GM06990 (cell line): ENCODE measurements at places on chromosomes 4 and X.

GRCh38 chr4:70667740-70668535 is 1.6 kb upstream of the JCHAIN start:
- no peak for DNase-seq

GRCh38 chr4:6027392-6027791 is 9.2 kb upstream of the C4orf50 start:
- no peak for DNase-seq

- no peak for DNase-seq
These were observed 69.8 kb downstream of the MTNR1A start for GRCh38 chr4:186485561-186486062.

GRCh38 chrX:119094819-119095218 is 22.0 kb downstream of the CT47C1 start:
- DNase-seq = no peak

- DNase-seq = no peak
These were observed 247.6 kb downstream of the PAPSS1 start for GRCh38 chr4:107472265-107472948.

- DNase-seq = no peak
These were observed 172.9 kb downstream of the SLC39A8 start for GRCh38 chr4:102172341-102172740.

DNA sequence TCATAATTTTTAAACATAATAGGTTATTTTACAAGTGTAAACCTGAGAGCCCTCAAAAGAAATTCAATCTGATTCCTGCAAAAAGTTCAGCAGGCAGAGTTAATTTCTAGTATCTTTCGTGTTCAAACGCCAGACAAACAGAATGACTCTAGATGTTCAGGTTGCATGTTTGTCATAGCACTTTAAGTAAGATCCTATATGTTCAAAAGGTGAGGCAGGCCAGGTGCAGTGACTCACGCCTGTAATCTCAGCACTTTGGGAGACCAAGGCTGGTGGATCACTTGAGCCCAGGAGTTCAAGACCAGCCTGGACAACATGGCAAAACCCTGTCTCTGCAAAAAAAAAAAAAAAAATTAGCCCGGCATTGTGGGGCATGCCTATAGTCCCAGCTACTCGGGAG is 1.1 kb upstream of the RASSF6 start:
- DNase-seq = no peak

DNA sequence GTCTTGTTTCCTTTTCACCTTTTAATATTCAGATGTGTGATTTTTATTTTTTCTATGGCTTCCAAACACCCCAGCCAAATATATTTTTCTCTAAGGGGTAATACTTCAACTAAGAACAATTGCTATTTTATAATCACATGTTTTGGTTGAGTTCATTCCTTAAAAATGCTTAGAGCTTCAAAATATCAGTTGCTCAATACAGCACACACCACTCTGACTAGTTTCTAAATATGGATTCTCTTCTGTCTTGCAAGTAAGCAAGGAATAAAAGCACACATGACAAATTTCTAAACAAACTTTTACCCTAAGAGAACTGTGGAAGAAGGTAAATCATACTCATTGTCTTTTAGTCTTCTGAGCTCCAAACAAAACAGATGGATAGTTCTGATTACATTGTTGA is 27.2 kb downstream of the ANTXR2 start:
- no peak for DNase-seq

- DNase-seq = no peak
These were observed 572.9 kb upstream of the ZFP42 start for GRCh38 chr4:187422655-187423054.

GRCh38 chr4:55540271-55540670 is 6.4 kb downstream of the CLOCK start:
- DNase-seq = no peak

DNA sequence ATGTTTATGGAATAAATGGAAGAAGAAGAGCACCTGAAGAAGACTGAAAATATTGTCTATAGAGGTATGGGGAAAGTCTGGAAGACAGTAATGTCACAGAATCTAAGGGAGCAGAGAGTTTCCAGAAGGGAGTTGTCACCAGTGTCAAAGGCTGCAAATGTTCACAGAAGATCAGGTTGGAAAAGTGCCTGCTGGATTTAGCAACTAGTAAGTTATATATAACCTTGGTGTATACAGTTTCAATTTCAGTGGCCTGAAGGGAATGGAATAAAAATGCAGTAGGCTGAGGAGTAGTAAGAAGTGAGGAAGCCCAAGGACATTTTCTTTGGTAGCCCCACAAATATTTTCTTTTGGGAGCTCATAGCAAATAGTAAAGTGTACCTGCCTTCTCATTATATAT is 107.2 kb downstream of the SATL1 start:
- DNase-seq = no peak

DNA sequence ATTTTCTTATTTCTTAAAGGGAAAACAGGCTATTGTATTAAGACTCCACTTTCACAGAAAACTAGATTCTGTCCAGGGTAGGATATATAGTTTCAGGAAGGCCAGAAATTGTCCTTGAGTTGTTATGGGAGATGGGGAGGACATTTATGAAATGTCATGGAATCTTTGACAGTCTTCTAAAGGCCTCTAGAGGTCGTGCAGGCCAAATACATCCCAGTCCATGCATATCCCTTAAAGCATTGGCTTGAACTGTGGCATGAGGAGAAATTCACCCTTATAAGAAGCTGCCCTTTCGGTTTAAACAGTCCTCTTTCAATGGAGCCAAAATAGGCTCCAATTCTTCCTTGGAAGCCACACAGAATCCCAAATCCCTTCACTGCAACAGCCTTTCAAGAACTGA is 183.6 kb upstream of the NOCT start:
- DNase-seq = no peak

- no peak for DNase-seq
These were observed 5.6 kb downstream of the PCDH10 start for GRCh38 chr4:133154725-133155124.

- no peak for DNase-seq
These were observed 69.4 kb upstream of the GABRA2 start for GRCh38 chr4:46459308-46459707.

GRCh38 chr4:162272215-162272614 is 108.4 kb upstream of the FSTL5 start:
- DNase-seq = no peak

DNA sequence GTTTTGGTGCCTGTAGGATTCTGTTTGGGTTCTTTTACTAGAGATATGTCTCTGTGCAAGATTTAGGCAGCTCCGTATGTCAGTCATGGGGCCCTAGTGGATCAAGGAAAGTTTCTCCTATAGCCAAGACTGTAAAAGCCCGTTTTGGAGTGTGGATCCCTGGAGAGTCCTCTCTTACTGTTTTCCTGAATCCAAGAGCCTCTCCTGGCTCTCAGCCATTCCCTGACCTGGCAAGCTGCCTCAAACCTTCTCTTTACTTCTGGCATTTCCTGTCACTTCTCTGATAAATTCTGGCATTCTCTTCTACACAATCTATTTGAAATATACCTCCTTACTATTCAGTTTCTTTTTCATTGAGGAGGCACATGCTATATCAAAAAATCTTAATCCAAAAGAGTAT is 41.4 kb downstream of the DCAF12L2 start:
- no peak for DNase-seq

DNA sequence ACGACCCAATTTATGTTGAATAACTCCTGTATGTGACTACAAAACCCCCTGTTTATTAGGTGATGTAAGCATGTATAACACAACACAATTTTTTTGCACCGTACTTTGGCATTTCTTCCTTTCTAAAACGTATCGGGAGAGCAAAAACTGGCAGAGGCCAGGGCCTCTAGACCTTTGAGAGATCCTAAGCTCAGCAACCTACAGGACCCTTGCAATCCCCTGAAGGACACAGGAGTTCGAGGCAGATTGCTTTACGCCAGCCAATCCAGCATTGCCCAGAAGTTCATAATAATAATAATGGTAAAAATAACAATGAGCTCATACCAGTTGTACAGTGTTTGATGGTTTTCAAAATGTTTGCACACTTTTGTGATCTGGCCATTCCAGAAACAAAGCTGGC is 7.7 kb downstream of the NKX3-2 start:
- no peak for DNase-seq

DNA sequence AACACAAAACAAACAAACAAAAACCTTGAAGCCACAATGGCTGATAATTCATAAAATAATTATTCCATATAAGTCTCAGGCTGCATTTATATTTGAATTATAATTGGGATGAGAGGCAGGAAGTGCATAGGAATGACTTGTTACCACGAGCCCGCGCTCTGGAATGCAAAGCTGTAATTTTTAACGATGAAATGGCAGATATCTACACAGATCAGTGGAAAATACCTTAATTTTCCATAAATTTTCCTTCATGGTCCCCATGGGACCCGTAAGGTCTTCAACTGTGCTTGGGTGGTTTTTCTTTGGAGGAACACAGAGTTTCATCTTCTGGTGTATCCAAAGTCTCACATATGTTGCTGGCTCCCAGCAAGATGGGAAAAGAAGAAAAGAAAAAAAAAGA is 226.8 kb downstream of the SHOX start:
- DNase-seq = no peak

- no peak for DNase-seq
These were observed 59.7 kb upstream of the PGRMC2 start for GRCh38 chr4:128347175-128347868.

- DNase-seq = no peak
These were observed 73.3 kb upstream of the LRPAP1 start for GRCh38 chr4:3605491-3605890.

DNA sequence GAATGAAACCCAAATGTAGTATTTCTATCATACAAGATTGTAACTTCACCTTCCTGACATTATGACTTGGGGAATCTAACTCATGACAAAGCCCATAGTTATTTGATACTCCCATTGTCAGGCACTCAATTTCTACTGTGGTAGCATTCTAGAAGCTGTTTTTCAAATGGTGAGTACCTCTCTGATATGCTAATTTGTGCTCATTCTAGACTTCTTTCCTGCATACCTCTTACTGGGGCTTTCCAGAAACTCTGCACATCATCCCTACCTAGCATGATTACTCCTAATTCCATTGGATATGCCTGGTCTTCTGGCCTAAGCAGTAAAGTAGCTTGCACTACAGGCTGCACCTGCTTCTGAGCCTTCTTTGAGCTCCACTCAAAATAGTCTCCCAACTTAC is 50.4 kb upstream of the TMEM184C start:
- DNase-seq = no peak

DNA sequence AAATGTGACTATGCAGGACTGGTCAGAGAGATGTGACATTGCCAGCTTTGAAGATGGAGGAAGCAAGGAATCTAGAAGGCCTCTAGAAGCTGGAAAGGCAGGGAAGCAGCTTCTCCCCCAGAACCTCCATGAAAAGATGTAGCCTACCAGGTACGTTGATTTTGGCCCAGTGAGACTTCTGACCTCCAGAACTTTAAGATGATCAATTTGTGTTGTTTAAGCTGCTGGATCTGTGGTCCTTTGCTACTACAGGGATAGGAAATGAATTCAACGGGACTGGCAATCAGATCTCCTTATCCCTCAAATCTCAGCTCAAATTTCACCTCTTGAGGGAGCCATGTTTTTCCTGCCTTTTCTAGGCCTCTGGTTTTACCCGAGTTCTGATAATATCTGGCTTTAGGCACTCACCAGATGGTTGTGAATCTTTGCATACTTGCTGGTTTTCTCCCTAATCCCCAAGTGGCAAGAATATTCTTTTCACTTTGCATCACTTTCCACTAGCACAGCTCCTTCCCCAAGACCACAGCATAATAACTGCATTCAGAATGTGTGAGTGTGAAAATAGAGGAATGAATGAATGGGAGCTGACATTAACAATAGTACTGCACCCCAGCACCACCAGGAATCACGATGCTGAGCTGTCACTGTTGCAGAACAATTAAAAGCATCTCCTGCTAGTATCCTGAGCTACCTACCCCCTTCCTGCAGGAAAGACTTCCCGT is 25.5 kb upstream of the TMSB4X start:
- DNase-seq = no peak

DNA sequence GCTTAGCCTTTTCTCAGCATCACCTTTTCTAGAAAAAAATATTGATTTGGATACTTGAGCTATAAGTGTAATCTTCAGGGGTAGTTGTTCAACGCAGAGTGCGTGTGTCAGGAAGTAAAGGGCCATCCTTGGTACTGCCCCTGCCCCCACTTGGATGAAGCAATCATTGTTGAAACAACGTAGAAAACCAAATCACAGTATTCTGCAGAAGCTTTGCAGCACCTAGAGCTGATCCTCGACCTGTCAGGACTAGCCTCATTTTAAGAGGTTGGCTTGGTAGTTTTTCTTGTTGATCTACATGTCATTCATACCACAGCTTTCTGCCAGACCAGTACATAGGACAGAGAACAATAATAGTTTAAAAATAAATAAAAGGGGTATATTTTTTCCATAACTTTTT is 65.3 kb upstream of the MYOZ2 start:
- no peak for DNase-seq
